ENCODE measurements at places on chromosomes 7 and 10.

- DNase-seq, result no peak
These were observed 3.6 kb upstream of the TBX20 start for GRCh38 chr7:35257251-35258124.

DNA sequence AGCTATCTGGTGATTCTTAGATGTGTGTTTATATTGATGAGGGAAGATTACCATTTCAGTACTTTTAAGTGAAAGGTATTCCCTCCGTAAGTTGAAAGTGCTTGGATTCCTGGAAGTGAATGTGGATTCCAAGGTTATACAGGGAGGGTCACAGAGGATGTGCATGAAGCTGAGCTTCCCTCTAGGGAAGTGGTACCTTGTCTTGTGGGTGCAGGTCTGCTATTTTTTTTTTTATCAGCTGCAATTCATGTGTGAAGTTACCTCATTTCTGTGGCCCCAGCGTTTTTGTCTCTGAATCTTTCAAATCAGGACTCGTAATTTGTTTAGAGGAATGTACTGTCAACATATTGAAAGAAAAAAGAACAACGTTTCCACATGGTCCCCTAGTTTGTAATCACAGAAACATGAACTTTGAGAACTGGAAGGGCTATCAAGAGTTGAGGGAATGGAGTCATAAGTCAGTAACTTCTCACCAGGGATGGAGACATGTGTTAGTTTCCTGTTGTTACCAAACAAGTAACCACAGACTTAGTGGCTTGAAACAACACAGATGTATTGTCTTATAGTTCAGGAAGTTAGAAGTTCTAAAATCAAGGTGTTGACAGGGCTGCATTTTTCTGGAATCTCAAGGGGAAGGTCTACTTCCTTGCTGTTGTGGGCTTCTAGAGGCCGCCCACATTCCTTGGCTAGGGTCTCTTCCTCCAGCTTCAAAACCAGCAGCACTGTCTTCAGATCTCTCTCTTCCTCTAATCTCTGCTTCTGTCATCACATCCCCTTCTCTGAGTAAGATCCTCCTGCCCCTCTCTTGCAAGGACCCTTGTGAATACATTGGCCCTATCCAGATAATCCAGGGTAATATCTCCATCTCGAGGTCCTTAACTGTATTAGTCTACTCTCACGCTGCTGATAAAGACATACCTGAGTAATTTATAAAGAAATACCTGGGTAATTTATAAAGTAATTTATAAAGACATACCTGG, 64.4 kb downstream of the RAB18 start:
- DNase-seq, result no peak

GRCh38 chr10:124590216-124591122, 128.8 kb downstream of the LHPP start:
- DNase-seq, result no peak

GRCh38 chr7:51817694-51818225, 501.2 kb upstream of the COBL start:
- DNase-seq, result no peak

DNA sequence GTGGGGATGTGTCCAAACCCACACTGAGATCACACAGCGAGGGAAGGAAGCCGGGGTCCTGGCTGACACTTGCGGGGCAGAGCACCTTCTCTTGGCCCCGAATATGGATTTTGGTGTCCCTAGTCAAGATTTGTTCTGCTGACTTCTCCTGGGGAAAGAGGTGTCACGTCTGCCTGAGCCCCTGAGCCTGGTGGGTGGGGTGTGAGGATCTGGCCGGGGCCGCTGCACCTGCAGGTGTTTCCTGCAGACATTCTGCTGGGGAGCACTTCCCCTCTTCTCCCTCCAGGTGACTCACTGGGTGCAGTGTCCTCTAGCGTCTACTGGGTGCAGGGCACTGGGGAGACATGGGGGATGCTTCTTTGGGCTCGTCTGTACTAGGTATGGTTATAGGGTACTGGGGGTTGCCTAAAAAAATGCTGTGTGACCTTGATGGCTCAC, 99.2 kb downstream of the GRK5 start:
- DNase-seq, result no peak

DNA sequence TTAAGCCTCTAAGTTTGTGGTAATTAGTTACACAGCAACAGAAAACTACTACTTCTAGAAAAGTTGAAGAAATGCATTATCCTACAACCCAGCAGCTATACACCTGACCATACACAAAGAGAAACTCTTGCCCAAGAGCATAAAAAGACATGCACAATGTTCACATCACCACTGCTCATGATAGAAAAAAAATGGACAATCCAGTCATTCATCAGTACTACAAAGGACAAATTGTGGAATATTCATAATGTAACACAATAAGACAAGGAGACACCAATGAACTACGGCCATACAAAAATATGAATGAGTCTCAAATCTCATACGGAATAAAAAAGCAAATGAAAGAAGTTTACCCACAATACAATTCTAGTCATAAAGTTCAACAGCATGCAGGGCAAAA, 87.4 kb downstream of the ZFAND4 start:
- DNase-seq, result no peak

- no peak for DNase-seq
These were observed 56.3 kb downstream of the MTERF1 start for GRCh38 chr7:91824201-91824600.

GRCh38 chr10:31657434-31657872, 271.2 kb downstream of the ARHGAP12 start:
- DNase-seq, result no peak

GRCh38 chr10:91925022-91925320, 1.4 kb downstream of the BTAF1 start:
- DNase-seq, result no peak

DNA sequence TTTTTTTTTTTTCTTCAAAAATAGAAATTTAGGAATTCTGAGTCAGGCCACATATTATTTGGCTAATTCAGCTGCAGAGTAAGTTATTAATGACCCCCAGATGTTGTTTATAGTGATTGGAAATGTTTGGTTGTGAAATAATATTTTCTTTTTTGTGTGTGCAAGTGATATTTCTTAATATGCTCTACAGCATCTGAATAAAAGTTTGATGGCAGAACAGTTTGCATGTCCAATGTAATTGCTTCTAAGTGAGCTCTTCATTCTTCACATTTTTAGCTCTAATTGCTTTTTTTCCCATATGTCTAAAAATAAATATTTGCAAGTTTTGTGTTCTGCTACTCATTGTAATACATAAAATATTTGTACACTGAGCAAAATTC, 116.0 kb downstream of the ARID5B start:
- DNase-seq, result no peak

- DNase-seq, result no peak
These were observed 694 bp downstream of the C10orf62 start for GRCh38 chr10:97590082-97590747.

DNA sequence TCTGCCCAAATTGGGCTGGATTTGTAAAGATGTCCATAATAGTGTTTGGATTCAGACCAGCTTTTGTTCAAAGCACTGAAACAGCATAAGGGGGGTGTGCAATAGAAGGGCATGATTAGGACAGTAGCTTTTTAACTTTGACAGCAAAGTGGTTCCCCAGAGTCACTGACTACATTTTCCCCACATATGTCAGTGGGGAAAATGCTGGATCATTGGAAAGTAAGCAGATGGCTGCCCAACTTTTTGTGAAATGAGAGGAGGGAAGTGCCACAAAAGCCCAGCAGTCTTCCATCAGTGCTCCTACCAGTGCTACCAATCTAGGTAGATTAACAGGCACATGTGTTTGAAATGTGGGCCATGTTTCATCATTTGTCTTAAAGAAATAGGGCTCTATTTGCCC, 162.8 kb downstream of the FZD1 start:
- DNase-seq, result no peak

DNA sequence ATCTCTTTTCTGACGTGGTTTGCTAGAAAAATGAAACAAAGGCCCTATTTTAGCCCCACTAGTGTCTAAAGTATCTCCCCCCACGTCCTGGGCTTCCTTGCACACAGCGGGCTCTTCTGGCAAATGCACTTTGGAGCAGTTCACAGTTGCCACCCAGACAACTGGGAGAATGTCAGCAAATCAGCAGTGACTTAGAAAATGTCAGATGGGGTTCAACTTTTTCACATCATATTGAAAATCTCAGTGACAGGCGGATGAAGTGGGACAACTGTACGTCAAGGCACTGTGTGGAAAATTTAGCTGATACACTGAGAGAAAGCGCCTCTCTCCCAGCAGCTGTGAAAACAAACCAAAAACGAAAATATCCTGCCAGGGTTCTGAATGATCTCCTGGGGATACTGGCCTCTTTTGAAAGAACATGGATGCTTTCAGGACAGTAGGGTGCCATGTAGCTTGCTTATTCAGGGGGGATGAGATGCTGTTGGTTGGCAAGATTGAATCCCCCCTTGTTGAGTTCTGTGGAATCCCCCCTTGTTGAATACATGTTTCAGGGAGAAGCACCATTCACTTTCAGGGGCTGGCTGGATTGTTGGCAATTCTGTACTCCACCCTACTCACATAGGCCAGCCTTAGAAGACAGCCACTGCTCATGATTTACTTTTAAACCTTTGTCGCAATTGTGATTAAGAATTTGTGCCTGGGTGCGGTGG, 372.8 kb upstream of the CELF2 start:
- DNase-seq, result no peak

DNA sequence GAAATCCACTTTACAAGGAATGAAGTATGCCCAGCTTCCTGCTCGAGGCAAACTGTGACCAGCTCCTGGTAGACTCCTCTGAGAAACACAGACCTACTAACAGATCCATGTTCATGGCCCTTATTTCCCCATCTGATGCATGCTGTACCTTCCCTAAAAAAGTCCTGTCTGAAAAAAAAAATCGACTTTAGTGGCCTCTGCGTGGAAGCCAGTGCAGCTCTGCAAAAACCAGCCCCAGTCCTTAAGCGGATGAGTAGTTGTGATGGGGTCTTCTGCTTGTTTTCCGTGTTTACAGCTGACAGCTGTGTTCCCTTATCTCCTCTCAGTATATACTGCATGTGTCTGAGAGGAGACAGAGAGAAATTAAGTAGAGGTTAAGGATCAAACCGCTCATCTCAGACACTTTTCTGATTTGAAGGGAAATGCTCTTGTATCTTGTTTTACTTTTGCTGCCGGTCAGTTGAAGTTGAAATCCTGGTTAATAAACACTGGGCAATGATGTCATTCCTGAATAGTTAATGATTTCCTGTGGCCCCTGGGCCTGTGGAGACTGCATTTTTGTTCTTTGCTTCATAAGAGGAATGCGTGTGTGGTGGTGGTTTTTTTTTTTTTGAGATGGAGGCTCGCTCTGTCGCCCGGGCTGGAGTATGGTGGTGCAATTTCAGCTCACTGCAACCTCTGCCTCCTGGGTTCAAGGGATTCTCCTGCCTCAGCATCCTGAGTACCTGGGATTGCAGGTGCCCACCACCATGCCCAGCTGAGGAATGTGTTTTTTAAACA, 67.6 kb downstream of the DOCK1 start:
- DNase-seq, result no peak

DNA sequence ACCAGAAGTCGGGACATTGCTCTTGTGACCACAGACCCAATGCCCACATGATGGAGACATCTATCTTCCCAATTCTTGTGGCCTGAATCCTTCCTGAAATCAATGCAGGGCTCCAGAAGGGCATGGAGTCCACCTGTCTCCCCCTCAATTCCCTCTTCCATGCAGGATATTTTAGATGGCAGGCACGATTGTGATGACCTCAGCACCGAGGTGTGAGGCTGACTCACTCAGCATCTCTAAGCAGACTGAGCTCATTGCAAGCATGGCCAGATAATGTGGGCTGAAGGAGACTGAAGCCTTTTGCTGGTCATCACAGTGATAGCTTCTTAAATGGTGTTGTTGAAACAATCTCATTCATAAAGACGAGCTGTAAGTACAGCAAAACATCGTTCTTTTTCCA, 374.9 kb upstream of the PODXL start:
- DNase-seq, result no peak

- DNase-seq, result no peak
These were observed 19.2 kb upstream of the TTYH3 start for GRCh38 chr7:2612445-2613097.

- no peak for DNase-seq
These were observed 157.6 kb upstream of the SEMA3E start for GRCh38 chr7:83806538-83806937.

DNA sequence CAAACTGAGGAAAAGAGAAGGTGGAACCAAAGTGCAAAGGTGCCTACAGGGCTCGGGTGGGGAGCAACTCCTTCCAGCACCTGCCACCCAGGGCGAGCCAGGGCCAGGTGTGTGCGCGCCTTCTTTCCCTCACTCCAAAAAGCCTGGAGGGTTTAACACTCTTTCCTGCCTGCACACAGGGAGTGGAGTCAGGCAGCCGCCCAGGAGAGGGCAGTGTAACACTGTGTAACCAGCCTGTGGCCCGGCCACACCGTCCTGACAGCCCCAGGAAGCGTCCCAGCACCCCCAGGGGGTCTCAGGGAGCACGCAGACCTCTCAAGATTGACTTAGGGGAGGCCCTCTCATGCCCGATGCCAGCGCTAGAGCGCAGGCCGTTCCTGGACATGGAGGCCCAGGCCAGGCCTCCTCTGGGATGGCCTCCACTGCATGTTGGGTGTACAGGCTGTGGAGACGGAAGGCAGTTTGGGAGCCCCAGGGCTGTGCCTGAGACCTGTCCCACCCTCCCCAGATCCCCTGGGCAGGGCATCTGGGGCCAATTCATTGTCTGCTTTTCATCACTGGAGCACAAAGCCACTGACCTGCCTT, 13.4 kb downstream of the BRI3 start:
- peak; percentile 52 for DNase-seq

GRCh38 chr7:86929293-86930109, 130.0 kb downstream of the ELAPOR2 start:
- no peak for DNase-seq

GRCh38 chr10:114714281-114714741, 56.2 kb upstream of the ABLIM1 start:
- DNase-seq, result no peak

GRCh38 chr7:5354460-5355232, 69.0 kb downstream of the TNRC18 start:
- no peak for DNase-seq

DNA sequence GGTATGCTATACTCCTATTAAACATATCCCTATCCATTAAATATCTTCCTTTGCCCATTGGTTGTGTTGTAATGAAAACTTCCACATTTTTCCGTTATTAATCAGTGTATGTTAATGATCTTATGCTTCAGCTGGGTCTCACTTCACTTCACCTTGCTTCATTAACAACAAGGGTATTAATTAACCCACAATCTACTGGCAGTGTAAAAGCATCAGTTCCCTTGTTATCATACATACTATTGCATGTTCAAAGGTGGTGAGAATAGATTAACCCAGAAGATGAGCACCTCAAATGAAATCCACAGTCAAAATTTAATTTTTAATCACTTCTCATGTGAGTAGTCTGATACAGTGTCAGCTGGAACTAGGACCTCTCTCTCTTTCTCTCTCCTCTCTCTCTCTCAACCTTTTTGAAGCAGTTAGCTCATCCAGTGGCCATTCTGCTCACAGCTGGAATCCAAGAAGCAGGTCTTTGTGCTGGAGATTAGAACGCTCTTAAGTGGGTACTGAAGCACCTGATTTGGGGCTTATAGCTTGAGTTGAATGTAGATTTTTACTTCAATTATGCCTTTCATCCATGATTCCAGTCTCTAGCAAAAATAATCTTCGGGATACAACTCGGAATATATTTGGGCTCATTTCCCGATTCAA, 172.3 kb downstream of the RAPGEF5 start:
- DNase-seq, result no peak

GRCh38 chr10:52348037-52348564, 34.0 kb downstream of the DKK1 start:
- DNase-seq, result no peak

- no peak for DNase-seq
These were observed 216.8 kb downstream of the TCERG1L start for GRCh38 chr10:131094527-131095312.
